ENCODE measurements at places on chromosomes 3 and 15.

DNA sequence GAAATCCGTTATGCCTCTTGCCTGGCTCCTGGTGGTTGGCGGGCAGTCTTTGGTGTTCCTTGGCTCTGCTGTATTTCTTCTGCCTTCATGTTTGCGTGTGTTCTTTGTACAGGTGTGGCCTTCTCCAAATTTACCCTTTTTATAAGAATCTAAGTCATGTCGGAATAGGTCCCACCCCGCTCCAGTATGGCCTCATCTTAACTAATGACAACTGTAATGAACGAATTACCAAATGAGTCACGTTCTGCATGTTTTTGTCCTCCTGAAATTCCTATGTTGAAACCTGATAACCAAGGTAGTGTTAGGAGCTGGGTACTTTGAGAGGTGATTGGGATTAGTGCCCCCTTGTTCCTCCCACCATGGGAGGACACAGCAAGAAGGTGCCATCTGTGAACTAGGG, 71.1 kb downstream of the ITPR1 start:
- DNase-seq = no peak

- DNase-seq = no peak
Measured at GRCh38 chr15:34059476-34059875, 20.5 kb upstream of the AVEN start.

- DNase-seq = no peak
Measured at GRCh38 chr15:49501586-49501985, 78.5 kb downstream of the FGF7 start.

- peak; percentile 20 for DNase-seq
Measured at GRCh38 chr3:44554626-44555592, at the start of gene ZKSCAN7. Gene ZKSCAN7 (plus strand): TSS chr3:44555193. CDS start chr3:44557048, 1,855 bp downstream.

- no peak for DNase-seq
Measured at GRCh38 chr15:59801649-59802048, 112.5 kb upstream of the BNIP2 start.

DNA sequence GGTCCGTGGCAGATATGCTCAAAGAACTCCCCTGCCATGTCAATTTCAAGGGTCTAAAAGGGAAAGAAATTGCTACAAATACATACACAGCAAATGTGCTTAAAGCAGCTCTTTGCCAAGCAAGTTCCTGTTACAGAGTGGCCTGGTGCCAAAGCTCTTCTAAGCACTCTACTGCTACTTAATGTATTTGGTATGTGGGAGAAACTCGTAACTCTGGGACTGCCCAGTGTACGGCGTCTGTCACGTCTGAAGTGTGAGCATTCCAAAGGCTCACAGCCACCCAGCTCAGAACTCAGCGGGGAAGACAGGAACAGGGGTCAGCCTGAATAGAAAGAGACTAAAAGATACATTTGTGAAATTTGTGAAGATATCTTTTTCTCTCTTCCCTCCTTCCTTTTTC, 54.6 kb downstream of the RBMS3 start:
- DNase-seq = peak; percentile 97

DNA sequence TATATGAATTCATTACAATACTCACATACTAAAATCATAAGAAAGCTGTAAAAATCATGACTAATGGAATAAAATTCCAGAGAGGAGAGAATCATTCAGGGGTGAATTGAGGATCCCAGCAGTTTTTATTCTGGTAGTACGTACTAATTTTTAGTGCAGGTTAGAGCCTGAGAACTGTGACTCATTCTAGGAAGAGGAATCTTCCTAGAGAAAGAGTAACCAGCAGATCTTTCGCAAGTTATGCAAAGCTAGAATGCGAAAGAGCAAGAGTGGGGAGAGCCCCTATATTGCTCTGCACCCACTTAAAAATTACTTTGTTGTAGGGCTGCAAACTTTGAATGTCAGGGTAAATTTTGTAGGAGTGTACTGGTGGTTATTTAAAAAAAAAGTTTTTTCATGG, 303.6 kb upstream of the ARPP21 start:
- DNase-seq = no peak

- DNase-seq = no peak
Measured at GRCh38 chr3:160748231-160748630, 7.8 kb upstream of the PPM1L start.

Measured in fibroblast of skin of left quadriceps (primary cell).